ENCODE measurements at places on chromosomes 4 and X.

DNA sequence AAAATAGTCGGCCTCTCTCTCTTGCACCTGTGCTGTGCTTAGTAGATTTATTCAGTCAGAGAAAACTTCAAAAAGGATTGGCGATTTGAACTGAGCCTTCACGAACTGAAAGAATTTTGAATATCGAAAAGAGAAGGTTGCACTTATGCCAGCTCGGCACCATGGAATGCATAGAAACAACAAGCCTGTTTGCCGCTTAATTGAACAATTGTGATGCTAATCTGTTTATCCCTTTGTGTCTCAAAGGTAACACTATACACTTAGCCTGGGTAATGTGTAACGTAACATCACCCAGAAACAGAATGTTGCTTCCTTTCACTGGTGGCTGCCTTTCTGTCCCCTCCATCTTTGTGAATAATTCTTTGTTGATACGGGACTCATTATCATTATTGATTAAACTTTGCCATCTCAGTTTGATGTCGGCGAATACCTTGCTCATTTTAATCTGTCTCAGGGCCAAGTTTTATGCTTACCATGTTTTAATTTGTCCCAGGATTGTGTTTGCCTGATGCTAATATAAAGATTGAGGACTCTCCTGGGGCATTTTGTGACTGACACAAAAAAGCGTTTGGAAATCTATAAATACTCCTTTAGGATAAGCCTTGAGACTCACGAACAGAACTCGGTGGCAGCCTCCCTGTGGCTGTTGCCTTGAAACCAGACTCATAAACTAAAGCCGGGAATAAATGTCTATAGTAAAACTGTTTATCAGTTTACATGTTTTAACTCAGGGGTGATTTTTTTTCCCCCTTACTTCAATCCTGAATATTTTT lies 400.5 kb downstream of the RAPGEF2 start:
- peaks cover 11% of the 10 kb centered on the region for H3K27me3 ChIP-seq
- H3K27ac ChIP-seq = no peak overlapping the region
- no peak overlapping the region for H3K4me3 ChIP-seq
- DNase-seq = no peak

- H3K4me3 ChIP-seq = no peak overlapping the region
- no peaks in the 10 kb centered on the region for H3K36me3 ChIP-seq
- no peak overlapping the region for H3K27ac ChIP-seq
- no peak for DNase-seq
- no peaks in the 10 kb centered on the region for H3K4me1 ChIP-seq
- no peaks in the 10 kb centered on the region for H3K27me3 ChIP-seq
Measured at GRCh38 chrX:152306331-152306730, 144.8 kb downstream of the GABRA3 start.

DNA sequence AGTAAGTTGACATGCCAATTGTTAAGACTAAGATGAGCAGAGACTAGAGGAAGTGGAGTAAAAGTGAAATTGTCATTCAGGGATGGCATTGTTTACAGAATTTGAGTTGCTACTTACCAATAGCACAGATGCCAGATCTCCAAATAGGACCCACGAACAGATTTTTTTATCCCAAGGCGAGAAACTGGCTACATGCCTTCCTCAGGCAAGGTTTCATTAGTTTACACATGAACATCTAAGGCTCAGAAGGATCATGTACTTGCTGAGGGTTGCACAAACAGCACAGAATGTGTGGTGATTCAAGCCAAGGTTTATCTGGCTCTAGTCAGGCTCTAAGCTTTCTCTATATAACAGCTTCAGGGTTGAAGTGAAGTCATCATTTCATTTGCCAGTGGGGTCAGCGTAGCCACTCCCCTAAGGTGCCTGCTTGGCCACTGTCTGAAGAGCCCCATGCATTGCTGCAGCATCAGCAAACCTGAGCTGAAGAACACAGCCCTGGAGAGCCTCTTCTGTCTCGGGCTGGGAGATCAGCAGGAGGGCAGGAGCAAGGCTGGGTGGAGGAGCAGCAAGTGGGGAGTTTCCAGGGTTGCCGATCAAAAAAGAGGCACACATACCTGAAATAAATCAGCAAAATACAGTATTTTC lies 193.0 kb upstream of the LCORL start:
- H3K27me3 ChIP-seq = no peaks in the 10 kb centered on the region
- H3K36me3 ChIP-seq = no peaks in the 10 kb centered on the region
- DNase-seq = no peak
- H3K4me1 ChIP-seq = no peaks in the 10 kb centered on the region

GRCh38 chr4:87916626-87917025 lies 58.9 kb upstream of the SPP1 start:
- no peaks in the 10 kb centered on the region for H3K36me3 ChIP-seq
- no peaks in the 10 kb centered on the region for H3K27me3 ChIP-seq
- H3K4me1 ChIP-seq = no peaks in the 10 kb centered on the region
- no peak overlapping the region for H3K27ac ChIP-seq

DNA sequence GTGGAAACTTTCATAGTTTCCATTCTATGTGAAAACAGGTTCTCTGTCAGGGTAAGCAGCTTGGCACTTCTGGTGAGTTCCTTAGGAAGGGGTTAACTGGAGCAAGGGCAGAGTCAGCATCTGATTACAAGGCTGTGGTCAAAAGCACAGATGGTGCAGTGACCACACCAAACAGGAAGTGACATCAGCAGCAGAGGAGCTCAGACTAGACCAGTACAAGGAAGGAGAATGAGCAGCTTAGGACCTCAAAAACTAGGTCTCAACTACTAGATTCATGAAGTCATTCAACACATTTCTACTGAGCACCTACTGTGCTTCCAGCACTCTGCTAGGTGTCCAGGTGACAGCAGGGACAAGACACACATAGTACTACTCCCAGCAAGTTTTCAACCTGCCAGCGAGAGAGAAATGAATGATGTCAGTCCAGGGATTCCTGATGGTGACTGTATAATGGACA lies 130.2 kb downstream of the AMELX start:
- no peaks in the 10 kb centered on the region for H3K27me3 ChIP-seq
- no peaks in the 10 kb centered on the region for H3K36me3 ChIP-seq
- no peak overlapping the region for H3K27ac ChIP-seq
- H3K4me1 ChIP-seq = peaks cover 31% of the 10 kb centered on the region
- no peak overlapping the region for H3K4me3 ChIP-seq

DNA sequence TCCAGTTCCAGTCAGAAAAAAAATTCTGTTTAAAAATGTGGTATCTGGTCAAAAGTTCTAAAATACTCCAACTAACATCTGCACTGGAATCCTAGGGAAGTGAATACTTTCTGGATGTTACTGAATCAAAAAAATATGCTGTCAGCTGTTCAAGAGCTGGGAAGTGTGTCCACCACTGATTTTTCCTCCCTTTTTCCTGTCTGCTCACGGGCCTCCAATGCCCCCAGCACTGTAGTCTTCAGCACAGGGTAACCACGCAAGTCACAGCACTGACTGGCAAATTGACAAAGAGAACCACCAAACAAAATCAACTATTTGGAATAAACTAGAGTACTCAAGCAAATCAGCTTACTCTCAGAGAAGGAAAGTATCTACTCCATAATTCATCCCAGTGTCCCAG lies 9.9 kb downstream of the VEGFC start:
- no peaks in the 10 kb centered on the region for H3K27me3 ChIP-seq
- no peak for DNase-seq
- no peaks in the 10 kb centered on the region for H3K36me3 ChIP-seq
- no peak overlapping the region for H3K27ac ChIP-seq
- H3K4me1 ChIP-seq = no peaks in the 10 kb centered on the region

GRCh38 chrX:123084797-123085196 lies 99.3 kb upstream of the GRIA3 start:
- H3K36me3 ChIP-seq = no peaks in the 10 kb centered on the region
- no peak overlapping the region for H3K27ac ChIP-seq
- DNase-seq = no peak
- H3K4me1 ChIP-seq = no peaks in the 10 kb centered on the region
- no peak overlapping the region for H3K4me3 ChIP-seq

DNA sequence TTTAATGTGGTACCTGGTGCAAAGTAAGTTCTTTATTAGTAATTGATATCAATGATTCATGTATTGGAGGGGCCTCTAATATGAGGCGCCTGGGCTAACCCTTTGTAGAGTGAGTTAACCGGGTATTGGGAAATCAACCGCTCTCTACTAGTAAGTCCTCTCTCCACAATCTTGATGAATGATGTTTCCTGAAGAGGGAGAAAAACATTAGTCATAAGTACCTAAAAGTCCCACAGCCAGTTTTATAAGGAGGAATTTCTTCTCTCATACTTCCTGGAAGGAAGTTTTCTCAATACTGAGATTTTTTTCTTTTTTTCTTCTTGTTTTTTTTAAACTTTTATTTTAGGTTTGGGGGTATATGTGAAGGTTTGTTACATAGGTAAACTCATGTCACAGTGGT lies 62.3 kb downstream of the AGTR2 start:
- DNase-seq = no peak
- H3K27ac ChIP-seq = no peak overlapping the region
- no peak overlapping the region for H3K4me3 ChIP-seq
- H3K4me1 ChIP-seq = no peaks in the 10 kb centered on the region
- H3K27me3 ChIP-seq = no peaks in the 10 kb centered on the region
- H3K36me3 ChIP-seq = no peaks in the 10 kb centered on the region

DNA sequence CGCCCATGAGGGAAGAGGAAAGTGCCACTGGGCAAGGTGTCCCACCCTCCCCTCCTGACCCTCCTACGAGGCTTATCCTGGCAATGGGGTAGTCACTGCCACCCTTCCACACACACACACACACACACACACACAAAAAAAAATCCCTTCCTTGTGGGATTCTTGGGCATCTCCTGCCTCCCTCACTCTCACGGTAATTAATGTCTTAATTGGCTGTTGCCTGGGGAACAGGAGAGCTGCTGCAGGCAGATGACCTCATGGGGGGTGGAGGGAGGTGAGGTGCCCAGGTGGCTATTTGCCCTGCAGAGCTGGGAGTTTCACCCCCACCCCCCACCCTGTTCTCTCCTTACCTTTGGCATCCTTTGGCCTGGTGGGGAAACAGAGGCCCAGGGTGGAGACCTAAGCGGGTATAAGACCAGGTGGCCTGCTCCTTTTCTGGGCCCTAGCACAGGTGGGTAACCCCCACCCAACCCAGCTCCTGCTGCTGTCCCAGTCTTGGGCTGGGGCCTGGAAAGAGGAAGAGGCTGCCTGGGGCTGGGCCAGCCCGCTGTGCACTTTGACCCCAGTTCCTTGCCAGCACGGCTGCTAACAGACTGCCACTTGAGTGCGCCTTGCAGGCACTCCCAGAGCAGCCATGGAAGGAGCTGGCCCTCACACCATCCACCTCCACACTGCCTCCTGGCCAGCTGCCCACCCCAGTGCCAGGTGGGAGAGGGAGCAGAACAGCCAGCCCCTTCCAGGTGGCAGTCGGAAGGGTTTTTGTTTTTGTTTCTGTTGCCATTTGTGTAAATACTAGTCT lies 12.6 kb downstream of the EFNB1 start:
- no peaks in the 10 kb centered on the region for H3K27me3 ChIP-seq
- DNase-seq = no peak
- no peaks in the 10 kb centered on the region for H3K4me1 ChIP-seq

- H3K27ac ChIP-seq = peak overlapping the region; percentile 70
- H3K4me1 ChIP-seq = peaks cover 21% of the 10 kb centered on the region
- H3K36me3 ChIP-seq = no peaks in the 10 kb centered on the region
- no peaks in the 10 kb centered on the region for H3K27me3 ChIP-seq
- no peak for DNase-seq
Measured at GRCh38 chr4:6730603-6731317, 14.8 kb downstream of the BLOC1S4 start.

DNA sequence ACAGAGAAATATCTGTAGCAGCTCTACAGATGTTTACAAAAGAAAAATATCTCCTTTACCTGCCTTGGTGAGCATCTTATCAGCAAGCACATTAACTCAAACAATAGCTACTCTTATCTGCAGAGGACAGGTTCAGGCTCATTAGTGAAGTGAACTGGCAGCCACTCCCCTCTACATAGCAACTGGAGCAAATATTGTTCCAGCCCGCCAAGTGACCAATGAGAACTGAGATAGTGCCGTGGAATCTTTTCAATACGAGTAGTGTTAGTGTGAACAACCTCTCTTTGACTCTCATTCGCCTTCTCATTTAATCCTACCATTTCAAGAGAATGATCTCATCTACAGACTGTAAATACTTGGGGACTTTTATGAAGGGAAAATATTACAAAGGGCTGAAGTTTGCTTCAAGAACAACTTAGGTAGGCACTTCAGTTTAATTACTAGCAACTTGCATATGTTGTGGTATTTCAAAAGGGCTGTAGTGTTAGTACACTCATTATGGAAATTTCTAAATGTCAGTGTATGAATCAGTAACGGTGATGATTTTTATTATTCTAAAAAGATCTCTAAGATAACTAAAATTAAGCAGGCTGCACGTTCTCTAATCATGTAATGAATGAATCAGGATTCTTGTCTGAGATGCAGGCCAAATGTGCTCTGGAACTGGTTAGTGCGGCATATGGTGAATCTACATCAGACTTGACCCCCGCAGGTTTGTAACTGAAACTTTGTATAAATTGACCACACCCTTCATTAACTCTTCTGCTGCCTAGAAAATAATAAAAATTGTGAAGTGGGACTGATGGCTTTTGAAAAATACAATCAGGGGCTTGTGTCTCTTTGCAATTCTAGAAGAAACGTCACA lies 72.4 kb downstream of the PALLD start:
- no peak for DNase-seq
- H3K27ac ChIP-seq = no peak overlapping the region
- H3K27me3 ChIP-seq = no peaks in the 10 kb centered on the region
- no peak overlapping the region for H3K4me3 ChIP-seq

DNA sequence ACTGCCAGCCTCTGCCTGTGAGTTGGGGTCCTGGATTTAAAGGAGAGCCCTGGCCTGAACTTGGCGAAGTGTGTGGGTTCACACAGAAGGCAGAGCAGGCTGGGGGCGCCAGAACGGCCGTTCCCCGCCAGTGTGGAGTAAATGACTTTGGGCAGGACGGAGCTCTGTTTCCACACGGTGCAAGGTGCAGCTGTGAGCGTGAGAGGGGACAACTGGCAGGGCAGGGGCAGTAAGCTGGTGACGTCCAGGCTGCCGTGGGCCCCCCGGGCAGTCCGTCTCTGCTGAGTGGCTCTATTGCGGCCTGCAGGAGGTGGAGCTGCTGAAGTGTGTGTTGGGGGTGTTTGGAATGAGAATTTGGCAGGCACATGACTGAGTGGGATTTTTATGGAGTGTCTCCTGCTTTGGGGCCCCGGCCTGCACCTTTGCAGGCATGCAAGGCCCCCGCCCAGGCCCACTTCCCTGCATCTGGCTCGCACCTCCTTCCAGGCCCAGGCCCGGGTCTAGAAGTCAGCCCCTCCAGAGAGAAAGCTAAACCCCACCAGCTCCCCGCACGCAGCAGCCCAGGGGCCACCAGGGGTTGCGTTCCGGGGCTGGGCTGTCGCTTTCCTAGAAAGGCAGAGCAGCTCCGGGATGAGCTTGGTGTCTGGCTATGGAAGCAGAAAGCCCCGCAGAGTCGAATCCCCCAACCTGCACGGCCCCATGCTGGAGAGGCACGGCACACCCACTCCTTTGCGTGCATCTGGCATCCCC lies 62.2 kb upstream of the GRPEL1 start:
- H3K4me3 ChIP-seq = no peak overlapping the region
- no peaks in the 10 kb centered on the region for H3K27me3 ChIP-seq
- H3K36me3 ChIP-seq = no peaks in the 10 kb centered on the region
- DNase-seq = peak; percentile 43

- H3K27ac ChIP-seq = no peak overlapping the region
- no peaks in the 10 kb centered on the region for H3K36me3 ChIP-seq
- H3K27me3 ChIP-seq = no peaks in the 10 kb centered on the region
- peaks cover 27% of the 10 kb centered on the region for H3K4me1 ChIP-seq
Measured at GRCh38 chr4:153349206-153349805, 4.8 kb downstream of the MND1 start.

GRCh38 chr4:169410839-169411770 lies 140.3 kb upstream of the SH3RF1 start:
- H3K4me1 ChIP-seq = no peaks in the 10 kb centered on the region
- H3K36me3 ChIP-seq = no peaks in the 10 kb centered on the region
- H3K4me3 ChIP-seq = no peak overlapping the region
- DNase-seq = no peak
